ENCODE measurements at places on chromosomes 1 and 21.

DNA sequence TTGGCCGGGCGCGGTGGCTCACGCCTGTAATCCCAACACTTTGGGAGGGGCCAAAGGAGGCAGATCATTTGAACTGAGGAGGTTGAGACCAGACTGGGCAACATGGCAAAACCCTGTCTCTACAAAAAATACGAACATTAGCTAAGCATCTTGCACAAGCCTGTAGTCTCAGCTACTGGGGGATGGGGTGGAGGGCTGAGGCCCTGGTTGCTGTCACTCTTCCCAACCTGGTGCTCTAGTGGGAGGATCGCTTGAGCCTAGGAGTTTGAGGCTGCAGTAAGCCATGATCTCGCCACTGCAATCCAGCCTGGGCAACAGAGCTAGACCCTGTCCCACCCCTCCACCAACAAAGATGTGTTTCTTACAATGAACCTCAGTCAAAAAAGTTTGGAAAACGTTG is 2.8 kb downstream of the PHGDH start:
- peak; percentile 65 for DNase-seq

DNA sequence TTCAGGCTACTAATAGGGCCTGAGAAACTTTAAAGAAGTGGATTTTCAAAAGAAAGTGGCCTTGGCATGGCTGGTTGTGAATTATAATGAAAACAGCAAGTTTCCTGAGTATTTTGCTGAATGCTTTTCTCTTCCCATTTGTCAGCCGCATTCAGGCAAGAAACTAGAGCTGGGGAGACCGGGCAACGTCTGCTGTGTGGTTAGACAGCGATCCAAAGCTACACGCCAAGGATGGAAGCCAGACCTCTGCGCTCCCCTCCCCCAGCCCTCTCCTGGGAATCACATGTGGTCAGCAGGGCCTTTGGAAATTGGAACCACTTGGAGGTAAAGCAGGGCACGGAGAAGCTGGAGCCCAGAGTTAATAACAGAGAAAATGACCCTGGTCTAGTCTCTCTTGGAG is 114.1 kb upstream of the CD34 start:
- DNase-seq = no peak

DNA sequence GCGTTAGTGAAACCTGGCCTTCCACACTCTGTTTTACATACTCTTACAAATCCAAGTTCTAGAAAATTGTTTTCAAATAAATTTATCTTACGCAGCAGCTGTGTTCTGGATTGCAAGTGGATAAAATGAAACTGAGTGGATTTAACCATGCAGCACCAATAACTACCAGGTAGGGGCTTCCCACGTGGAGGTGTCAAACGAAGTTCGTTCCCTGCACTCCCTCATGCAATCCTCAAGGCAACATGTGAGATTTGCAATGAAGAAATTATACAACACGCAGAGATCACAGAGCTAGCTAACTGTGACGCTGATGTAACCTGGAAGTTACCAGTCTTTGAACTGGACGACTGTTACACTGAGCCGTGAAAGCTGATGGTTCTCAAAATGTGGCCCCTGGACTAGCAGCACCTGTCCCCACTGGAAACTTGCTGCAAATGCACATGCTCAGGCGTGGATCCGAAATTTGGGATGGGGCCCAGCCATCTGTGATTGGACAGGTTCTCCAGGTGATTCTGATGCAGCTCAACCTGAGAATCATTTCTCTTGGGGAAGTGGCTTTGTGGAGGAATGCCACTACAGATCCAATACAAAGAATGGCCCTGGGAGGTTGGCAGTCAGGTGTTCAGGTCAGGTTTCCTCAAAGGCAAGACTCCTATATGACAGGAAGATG is 36.3 kb downstream of the RSPH1 start:
- DNase-seq = no peak

DNA sequence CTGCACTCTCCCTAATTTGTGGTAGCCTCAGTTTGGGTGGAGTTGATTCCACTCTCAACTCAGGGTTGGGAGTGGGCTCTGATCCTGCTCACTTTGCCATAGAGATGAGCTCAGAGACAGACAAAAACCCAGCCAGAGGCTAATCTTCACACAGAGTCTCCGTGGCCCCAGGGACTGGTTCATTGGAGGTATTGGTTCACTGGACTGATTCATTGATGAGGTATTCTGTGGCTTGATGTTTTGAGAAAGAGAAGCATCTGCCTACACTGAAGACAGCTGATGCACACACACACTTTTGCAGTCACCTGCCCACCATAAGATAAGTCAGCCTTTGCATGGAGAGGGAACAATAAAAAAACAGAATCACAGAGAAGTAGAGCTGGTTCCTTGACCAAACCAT is 183.8 kb downstream of the AJAP1 start:
- no peak for DNase-seq

DNA sequence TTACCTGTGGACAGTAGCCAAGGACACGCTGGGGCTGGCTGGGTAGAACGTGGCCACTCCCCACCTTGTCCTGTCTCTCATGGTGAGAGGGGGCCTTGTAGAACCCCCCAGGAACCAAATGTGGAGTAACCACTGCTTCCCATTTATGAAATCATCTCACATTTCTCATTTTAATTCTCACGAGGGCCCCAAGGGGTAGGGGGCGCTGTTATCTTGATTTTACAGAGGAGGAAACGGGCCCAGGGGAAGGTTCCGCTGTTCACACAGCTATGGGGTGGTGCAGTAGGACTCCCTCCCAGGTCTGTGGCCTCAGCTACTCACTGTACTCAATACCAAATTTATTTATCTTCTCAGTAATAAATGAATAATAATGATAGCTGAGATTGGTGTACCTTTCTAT is 5.5 kb downstream of the SMPDL3B start:
- no peak for DNase-seq

GRCh38 chr1:67126111-67126746 is 8.5 kb downstream of the C1orf141 start:
- no peak for DNase-seq

DNA sequence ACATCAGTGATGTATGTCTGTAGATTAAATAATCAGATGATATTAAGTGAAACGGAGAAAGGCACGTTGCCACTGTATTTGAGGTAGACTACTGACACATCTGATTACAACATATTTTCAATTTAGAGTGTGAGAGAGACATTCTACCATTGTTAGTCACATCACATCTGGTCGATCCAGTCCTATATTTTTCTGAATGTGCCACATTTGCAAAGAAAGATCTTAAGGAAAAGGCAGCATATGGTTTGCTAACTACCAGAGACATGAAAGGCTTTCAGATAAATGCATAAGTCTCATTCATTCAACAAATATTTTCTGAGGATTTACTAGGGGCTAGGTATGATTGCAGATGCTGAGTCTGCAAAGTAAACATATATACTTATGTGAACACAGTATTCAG is 114.3 kb upstream of the RUNX1 start:
- DNase-seq = no peak

DNA sequence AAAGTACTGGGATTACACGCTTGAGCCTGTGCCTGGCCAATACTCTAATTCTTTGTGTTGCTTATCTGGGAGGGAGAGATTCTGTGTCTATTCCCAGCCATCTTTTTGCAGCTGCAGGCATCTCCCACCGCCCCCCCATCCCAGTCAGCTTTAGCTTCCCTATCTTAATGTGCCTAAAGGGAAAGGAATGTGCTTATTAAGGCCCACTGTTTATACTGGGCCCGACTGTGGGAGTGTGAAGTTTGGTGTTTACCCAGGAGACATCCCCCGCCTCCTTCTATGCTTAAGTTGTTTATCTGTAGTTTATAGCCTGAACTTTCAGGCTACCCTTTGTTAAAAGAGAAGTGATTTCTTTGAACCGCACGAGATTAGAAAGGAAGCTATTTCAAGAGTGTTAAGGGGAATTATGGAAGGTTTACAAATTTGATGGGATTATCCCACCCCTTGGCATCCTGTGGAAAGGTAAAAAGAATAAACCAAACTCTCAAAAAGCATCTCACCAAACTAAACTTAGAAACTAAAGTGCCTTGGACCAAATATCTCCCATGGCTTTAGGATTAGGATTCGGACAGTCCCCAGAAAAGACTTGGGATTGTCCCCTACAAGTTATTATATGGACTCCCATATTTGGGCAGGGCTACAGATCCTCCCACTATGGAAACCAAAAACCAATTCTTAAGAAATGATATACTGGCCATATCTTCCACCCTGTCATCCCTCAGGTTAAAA is 25.5 kb upstream of the ZNF496 start:
- DNase-seq = peak; percentile 84

- DNase-seq = no peak
Measured at GRCh38 chr21:17391811-17392340, 121.0 kb upstream of the CXADR start.

GRCh38 chr1:17200246-17200645 is 4.7 kb upstream of the PADI1 start:
- DNase-seq = no peak

DNA sequence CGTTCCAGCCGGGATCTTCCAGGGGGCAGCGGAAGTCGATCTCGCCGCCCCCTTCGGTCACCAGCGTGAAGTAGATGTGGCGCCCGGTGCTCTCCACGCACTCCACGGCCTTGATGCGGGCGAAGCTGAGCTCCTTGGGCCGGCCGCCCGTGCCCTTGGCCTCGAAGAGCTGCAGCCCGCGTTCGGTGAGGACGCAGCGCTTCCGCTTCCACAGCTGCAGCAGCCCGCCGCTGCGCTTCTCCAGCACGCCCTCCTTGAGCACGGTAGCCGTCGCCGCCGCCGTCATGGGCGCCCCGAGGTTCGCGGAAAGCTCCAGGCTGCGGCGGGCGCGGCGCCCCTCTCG is 516 bp downstream of the PHLDA3 start:
- DNase-seq = no peak

DNA sequence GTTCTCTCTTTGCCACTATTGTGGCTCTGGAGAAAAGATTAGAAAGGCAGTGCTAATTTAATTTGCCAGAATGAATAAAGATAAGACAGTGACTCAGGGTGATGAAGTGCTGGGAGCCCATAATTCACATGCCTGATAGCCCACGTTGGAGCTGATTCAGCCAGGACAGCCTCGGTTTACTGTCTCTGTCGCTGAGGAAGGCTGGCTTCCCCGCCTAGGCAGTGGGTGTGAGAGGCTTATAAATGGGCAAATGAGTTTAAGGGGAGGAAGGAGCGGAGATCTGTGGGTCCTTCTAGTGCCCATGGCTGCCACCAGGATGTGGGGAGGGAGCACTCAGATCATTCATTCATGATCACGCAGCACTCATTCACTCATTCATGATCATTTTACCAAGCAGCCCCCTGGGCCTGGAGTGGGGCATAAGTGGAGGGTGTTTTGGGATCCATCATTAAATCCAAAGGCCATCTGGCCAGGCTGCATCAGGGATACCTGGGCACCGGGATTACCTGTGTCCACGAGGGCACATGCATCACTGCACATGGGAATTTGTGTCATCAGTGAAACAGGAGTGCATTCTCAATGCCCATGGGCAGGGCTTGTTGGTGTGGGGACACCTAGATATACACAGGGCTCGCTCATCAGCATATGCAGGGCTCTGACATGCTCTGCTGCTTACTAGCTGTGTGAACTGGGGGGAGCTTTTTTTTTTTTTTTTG is 315.4 kb downstream of the MATN1 start:
- peak; percentile 42 for DNase-seq

- DNase-seq = no peak
Measured at GRCh38 chr1:94095112-94095637, 25.8 kb downstream of the ABCA4 start.

DNA sequence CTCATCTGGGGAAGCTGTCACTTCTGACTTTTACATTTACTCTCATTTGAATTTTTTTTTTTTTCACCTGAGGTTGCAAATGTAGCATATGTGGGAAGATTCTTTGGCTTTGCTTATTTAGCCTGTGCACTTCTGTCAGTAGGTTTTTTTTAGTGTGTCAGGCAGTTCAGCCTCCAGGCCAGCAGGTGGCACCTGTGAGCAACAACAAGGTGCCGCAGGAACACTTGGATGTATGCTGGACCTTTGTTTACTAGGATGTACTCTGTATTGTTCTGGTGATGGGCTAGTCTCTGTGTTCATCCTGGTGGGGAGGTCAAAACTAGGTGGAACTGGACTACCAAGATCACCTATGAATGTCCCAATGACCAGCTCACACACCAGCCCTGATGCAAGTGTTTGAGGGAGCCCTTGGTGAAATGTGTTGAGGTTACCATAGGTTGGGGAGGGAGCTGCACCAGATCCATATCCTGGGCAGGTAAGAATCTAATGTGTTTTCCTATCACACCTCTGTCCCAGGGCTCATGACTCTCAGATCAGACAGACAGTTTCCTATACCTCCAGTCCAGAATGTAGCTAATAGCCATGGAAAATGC is 618.2 kb downstream of the BRINP3 start:
- peak; percentile 68 for DNase-seq

DNA sequence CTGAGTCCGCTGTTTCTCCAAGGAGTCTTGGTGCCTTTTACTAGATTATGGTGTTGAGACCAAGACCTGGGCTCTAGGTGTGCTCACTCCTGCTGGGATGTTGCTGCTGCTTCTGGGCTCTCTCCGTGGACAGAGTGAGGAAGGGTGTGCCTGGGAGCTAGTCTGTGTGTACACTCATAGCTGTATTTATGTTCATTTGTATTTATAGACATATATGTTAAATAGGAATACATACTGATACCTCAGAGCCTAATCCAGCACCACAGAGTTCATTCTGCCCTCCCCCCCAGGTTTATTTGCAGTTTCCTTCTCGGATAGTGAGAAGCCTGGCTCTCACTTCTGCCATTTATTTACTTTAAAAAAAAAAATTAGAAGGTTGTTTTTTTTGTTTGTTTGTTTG is 12.6 kb downstream of the PCNT start:
- DNase-seq = no peak

DNA sequence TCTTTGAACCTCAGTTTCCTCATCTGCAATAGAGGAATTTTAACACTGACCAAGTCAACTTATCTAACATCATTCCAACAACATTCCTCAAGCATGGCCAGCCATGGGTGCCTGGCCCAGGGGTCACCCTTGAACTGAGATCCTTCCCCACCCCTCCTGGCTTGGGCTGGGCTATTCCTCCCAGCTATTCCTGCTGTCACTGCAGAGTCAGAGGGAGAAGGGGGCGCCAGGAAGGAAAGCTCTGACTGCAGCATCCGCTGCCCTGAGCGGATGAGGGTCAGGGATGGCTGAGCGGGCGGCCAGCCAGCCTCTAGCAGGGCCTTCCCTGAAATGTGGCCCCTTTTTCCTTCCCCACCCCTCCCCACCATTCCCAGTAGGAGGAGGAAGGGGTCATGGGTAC is 3.1 kb downstream of the TINAGL1 start:
- DNase-seq = peak; percentile 60

GRCh38 chr1:63635681-63636080 is 42.5 kb downstream of the PGM1 start:
- no peak for DNase-seq

- DNase-seq = peak; percentile 90
Measured at GRCh38 chr21:43712268-43712942, 6.5 kb upstream of the PDXK start.

GRCh38 chr1:36947384-36947783 is 86.9 kb downstream of the GRIK3 start:
- no peak for DNase-seq

DNA sequence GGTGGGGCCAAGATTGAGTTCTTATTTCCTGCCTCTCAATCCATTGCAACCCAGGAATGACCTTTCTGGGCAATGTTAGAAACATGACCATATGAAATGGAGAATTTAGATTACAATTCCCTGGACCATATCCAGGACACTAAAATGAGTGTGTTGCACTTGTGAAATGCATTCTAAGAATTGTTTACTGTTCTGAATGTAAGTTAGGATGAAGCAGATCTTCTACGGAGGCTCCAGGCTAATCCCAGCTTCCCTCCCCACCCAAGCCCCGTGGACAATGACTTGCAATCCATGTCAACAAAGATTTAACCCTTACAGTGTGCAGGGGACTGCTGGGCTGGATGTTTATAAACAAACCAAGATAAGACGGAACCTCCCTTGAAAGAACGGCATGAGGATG is 31.7 kb upstream of the HAO2 start:
- no peak for DNase-seq

- no peak for DNase-seq
Measured at GRCh38 chr1:83112248-83112885, 886.6 kb downstream of the TTLL7 start.

Measured in islet precursor cell (in vitro differentiated cells).